ENCODE measurements at places on chromosomes 16 and 17. TPM values are rescaled to one million over a fixed set of nuclear protein-coding genes. Genes with fewer than 3 reads are reported as not detected.

The DNAAF8 gene
- total RNA-seq = 1.1 TPM

- DNase-seq = no peak
Observed at GRCh38 chr16:51556694-51557340, 405.7 kb upstream of the SALL1 start.

DNA sequence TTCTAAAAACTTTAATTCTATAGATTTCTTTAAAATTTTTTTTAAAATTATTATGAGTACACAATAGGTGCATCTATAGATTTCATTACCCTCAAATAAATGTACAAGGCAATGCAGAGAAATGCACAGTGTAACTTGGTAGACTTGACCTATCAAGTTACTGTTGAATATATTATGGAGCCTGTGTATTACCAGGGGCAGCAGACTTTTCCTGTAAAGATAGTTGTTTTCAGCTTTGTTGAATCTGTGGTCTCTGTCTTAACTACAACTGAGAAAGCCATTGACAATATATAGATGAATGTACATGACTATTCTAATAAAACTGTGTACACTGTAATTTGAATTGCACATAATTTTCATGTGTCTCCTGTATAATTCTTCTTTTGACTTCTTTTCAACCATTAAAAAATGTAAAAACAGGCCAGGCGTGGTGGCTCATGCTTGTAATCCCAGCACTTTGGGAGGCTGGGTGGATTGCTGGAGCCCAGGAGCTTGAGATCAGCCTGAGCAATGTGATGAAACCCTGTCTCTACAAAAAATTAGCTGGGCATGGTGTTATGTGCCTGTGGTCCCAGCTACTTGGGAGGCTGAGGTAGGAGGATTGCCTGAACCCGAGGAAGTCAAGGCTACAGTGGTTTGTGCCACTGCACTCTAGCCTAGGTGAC, 39.4 kb downstream of the TENT4B start:
- no peak for DNase-seq

DNA sequence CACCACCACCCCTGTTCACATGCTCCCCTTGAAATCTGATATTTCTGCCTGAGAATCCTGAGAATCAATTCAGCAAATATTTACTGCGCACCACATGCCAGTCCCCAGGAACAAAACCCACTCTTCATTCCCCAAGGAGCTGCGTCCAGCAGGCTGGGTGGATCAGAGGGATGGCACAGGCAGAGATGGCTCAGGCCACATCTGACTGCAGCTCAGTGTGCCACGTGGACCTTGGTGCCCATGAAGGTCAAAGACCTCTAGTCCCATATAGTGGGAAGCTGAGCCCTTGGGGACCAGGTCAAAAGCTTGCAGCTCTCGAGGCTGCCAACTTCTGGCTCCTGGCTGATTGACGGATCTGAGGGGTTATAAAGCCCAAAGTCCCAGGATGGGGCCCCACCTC, 31.8 kb downstream of the CD300LF start:
- DNase-seq = no peak

- no peak for DNase-seq
Observed at GRCh38 chr16:15899538-15900100, 11.2 kb upstream of the CEP20 start.

- DNase-seq = no peak
Observed at GRCh38 chr17:42751628-42752027, 6.8 kb upstream of the EZH1 start.

DNA sequence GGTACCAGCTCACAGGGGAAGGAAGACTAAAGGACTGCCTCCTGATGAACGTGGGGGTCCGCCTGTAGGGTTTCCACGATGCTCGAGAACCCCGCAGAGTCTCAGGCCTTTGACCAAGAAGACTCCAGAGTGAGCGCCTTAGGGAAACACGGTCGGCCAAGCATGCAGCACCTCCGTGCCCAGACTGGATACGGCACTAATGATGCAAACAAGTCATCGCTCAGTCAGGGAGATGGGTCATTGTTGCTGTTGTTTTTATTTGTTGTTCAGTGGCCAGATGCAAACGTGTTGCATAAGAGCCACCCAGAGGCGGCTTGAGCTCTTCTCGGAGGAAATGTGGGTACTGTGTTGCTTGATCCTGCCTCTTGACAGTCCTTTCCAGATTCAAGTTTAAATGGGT, 19.3 kb upstream of the RBFOX3 start:
- peak; percentile 33 for DNase-seq

- DNase-seq = peak; percentile 51
Observed at GRCh38 chr17:74474043-74474792, 7.8 kb downstream of the CD300A start.

DNA sequence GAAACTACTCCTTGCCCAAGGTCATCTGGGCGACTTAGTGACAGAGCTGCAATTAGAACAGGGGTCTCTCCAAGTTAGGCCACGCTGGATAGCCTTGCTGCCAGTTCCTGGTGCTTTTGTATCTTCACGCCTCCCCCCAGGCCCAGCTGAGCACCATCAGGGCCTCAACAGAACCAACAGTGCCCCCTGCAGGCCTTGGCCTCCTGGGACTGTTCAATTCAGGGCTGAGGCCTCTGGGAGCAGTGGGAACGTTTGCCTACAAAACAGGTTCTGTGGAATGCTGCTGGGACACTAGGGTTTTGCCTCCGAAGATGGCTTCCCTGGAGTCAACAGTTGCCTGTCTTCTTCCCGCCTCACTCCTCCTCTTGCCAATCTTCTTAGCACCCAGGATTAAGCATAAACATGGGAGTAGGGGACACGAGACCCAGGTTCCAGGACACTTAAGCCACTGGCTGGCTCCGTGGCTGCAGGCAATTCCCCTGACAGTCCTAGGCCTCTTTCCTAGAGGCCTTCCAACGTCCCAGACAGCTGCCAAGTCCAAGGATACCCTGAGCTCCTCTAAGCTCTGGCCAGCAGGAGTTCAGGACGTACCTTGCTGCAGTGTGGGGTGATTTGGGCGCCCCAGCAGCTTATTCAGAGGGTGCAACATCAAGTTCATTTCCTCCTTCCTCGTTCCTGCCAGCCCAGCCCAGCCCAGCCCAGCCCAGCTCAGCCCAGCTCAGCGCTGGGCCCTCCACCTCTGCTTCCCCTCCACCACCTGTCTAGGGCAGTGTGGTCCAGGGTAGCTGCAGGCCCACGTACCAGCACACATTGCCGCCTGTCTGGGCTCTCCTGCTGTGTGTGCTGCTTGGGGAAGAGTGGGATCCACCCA, 246.6 kb upstream of the RPL38 start:
- peak; percentile 92 for DNase-seq

DNA sequence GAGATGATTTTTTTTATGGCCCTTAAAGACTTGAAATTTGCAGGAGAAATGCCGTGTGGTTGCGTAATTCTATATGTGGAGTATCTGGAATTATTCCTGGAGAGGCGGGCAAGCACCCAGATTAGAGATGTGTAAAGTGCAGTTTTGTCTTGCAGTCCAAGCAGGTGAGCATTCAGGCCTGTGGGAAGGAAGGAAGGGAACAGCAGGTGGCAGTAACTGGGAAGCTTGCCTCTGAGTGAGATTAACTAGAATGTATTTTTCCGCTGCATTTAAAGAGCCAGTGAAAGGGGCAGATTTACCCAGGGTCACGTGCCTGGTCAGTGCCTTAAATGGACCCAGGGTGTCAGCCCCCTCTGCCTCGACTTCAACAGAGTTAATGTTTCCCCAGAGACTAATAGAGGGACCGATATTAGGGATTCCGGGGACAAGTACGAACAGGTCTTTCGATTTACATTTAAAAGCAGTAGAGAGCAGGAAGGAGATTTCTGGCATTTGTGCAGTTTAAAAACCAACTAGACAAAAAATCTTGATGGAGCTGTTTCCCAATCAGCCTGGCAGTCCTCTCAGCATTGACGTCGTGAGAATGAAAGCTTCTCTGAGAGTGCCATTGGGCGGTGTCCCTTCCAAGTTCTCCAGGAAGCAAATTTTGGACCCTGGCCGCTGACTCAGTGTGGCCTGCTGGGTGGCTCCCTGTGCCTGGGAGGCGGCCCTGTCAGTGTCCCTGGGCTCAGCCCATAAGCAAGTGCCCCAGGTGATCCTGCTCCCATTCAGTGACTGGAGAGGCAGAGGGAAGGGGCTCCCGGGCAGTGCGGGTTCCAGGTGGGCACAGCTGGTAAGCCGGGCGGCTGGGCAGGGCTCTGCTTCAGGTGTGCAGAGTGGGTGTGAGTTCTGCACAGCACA, 38.2 kb downstream of the KSR1 start:
- peak; percentile 69 for DNase-seq
